AG09309 (cell line): ENCODE measurements at places on chromosomes 4 and X.

DNA sequence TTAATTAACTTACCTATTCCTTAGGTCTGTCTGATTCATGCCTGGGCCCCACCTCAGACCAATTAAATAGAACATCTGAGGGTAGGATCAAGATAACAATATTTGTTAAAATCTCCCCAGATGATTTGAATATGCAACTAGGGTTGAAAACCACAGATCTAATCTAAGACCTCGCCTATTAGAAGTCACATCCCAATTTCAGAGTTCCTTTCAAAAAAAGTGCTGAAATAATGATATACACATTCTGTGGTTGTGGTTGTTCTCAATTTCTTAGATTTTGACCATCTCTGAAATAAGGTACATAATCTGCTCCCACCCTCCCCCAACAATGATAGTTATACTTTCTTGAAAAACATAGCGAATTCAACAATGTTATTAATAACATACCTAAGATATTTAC is 27.7 kb downstream of the NIPAL1 start:
- no peak for DNase-seq

- DNase-seq = no peak
Observed at GRCh38 chrX:110399497-110399896, 40.8 kb downstream of the RTL9 start.

GRCh38 chr4:88610771-88611170 is 18.5 kb downstream of the HERC3 start:
- no peak for DNase-seq

DNA sequence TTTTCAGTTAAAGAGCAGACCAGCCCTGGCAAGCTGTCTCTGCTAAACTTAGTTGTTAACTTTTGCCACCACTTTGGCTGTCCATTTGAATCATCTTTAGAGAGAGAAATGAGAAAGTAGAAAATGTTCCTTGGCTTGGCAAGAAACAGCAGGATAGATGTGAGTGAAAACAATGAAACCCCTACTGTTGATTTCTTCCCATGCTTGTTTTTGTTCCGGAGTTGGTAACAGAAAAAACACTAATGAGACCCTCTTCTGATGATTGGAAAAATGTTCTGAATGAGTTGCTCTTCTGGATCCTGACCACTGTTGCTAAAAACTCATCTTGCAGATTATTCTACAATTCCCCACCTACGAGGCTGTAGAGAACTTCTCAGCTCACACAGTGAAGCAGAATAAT is 203.3 kb downstream of the MAPK10 start:
- no peak for DNase-seq

- no peak for DNase-seq
Observed at GRCh38 chrX:52337410-52337809, 31.4 kb upstream of the XAGE2 start.
